ENCODE measurements at places on chromosomes 11 and 22.
A peak's percentile ranks its signal among the peaks of the same experiment; 100 is the strongest.

DNA sequence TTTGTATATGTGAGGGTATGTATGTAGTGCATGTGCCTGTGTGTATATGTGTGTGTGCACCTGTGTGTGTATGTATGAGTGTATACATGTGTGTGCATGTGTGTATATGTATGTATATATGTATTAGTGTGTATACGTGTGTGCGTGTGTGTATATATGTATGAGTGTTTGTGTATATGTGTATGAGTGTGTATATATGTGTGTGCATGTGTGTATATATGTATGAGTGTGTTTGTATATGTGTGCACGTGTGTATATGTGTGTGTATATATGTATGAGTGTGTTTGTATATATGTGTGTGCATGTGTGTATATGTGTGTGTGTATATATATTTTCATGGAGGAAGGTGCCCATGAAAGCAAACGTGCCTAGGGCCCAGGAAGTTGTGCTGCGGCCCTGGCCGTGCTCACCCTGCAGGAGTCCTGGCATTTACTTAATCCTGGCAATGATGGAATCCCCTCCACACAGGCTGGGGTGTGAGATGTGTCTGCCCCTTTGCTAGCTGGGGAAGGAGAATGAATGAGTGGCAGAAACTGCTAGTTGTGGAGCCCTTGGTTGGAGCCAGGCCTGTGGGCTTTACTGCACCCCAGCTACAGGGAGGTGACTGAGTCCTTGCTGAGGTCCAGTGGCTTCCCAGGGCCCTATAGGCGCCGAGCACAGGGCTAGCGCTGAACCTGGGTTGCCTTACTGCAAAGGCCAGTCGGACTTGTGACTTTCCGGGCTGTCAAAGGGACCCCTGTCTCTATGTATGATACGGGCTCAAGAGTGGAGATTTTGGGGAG lies 97.2 kb downstream of the MYO18B start:
- DNase-seq, result no peak

DNA sequence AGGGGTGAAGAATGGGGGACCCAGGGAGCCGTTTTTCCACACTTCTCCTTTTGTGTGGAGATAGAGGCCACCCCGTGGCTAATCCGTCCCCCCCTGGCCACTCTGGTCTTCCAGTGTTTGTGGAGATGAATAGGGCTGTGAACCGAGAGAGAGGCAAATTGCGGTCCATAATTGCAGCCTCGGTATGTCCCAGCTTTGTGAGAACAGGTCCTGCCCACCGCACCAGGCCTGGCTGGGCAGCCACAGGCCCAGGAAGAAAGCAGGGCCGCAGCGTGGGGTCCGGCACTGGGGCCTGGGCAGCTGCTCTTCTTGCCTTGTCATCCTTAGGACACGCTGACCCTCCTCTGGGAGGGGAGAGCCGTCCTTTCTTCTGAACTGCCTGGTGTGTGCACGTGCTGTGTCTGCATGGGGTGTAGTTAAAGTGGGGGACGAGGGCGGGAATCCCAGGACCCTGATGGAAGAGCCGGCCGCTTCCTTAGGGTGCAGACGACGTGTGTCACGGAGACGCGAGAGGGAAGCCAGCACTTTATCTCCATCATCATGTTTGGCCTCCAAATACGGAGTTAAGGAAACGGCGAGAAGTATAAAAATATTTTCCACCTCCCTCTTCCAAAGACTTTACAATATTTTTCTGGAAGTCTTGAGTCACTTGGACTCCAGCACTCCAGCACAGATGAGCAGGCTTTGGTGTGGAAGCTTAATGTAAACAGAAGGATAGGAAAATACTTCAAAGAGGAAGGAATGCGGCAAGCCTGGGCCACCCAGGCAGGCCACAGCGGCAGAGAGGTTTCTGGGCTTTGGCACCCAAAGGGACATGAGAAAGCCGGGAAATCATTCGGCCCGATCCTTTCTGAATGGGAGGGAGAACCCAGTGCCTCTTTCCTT lies 1248.4 kb downstream of the BRD1 start:
- no peak for DNase-seq

GRCh38 chr11:82818409-82819043 lies 81.7 kb downstream of the PRCP start:
- DNase-seq, result no peak

- peak; percentile 4 for DNase-seq
These were observed 331.8 kb upstream of the SYN3 start for GRCh38 chr22:33389936-33390335.

GRCh38 chr11:11313902-11314692 lies 39.0 kb downstream of the CSNK2A3 start:
- no peak for DNase-seq

All from AG04450 (cell line).